ACHN (cell line): ENCODE measurements at places on chromosomes 4 and X.

- no peak for DNase-seq
These were observed 15.7 kb upstream of the PLCXD1 start for GRCh38 chrX:265502-265901.

GRCh38 chr4:181259081-181259709 is 984.0 kb upstream of the TENM3 start:
- no peak for DNase-seq

DNA sequence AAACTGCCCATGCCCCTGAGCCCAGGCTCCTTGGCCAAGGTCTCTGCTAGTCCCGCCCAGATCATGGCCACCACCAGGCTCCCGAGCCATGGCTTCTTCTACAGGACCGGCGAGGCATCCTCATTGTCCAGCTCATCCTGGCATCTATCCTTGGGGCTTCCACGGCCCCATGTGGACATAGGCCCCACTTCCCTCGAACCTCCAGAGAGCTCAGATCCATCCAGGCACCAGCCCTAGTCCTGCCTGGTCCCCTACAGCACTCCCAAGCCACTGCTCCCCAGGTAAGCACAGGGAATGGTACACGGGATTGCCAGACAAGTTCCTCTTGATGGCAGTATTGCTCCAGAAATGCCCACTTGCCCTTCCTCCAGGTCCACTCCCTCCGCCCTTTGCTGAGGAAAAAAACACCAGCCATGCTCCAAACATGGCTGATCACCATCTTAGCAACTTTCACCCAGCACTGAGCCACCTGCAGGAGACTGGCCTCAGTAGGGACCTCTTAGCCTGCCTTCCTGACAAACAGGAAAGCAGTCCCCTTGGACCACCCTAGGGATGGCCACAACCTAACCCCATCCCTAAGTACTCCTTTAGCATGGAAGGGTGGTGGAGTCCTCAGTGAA is 272.1 kb upstream of the AGTR2 start:
- DNase-seq: peak; percentile 8

DNA sequence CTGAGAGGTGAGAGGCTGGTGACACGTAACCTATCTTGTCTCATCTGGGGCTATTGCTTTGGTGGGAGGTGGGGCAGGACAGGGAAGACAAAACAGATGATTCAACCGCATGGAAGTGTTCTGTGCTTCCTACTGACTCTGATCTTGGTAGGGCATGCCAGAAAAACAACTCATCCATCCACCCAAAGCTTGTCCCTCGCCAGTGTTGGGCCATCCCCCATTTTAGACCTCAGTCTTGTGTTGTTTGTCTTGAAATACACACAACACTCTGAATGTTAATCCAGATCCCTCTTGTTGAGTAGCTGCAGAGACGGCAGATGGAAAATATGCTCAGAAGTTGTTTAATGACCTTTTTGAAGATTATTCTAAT is 377 bp downstream of the CHRNA9 start:
- no peak for DNase-seq

DNA sequence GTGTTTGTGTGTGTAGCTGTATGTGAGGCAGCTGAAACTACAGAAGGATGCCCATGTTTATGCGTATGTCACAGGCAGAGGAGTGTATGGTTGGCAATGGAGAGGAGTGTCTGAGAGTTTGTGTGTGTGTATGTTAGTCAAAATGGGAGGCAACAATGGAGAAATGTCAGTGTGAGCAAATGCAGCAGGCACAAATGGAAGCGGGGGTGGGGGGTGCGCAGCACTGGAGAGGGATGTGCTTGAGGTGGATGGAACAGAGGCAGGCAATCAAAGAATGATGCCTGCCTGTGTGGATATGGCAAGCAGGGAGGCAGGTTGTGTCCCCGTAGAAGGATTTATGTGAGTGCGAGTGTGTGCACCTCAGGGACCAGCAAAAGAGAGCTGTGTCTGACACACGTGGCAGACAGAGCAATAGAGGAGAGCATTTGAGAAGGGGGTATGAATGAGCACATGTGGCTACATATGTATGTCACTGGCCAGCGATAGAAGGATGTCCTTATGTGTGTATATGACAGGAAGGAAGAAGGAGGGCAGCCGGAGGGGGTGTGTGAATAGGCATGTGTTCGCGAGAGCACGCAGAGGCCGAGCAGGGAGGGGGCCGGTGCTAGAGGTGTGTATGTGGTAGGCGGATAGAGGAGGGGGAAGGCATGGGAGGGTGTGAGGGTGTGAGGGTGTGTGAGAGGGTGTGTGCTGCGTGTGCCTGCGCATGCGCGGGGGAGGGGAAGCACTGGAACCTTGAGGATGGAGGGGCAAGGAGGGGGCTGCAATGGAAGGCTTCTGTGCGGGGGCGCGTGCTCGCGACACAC is 1.1 kb downstream of the PJA1 start:
- no peak for DNase-seq

GRCh38 chr4:173420801-173421200 is 21.9 kb upstream of the SCRG1 start:
- no peak for DNase-seq

- DNase-seq: no peak
These were observed 22.6 kb downstream of the IRF2 start for GRCh38 chr4:184451726-184452125.

GRCh38 chr4:103099691-103100392 is at the start of gene BDH2:
TSS of gene BDH2 (minus strand) at chr4:103099834. CDS start at chr4:103096254, 3,580 bp downstream.
- peak; percentile 90 for DNase-seq

- DNase-seq: no peak
These were observed 137.1 kb downstream of the NDST3 start for GRCh38 chr4:118171381-118171780.

GRCh38 chrX:17960891-17961290 is 99.8 kb upstream of the RAI2 start:
- DNase-seq: no peak

- no peak for DNase-seq
These were observed 515.0 kb downstream of the CFAP47 start for GRCh38 chrX:36434522-36434921.

DNA sequence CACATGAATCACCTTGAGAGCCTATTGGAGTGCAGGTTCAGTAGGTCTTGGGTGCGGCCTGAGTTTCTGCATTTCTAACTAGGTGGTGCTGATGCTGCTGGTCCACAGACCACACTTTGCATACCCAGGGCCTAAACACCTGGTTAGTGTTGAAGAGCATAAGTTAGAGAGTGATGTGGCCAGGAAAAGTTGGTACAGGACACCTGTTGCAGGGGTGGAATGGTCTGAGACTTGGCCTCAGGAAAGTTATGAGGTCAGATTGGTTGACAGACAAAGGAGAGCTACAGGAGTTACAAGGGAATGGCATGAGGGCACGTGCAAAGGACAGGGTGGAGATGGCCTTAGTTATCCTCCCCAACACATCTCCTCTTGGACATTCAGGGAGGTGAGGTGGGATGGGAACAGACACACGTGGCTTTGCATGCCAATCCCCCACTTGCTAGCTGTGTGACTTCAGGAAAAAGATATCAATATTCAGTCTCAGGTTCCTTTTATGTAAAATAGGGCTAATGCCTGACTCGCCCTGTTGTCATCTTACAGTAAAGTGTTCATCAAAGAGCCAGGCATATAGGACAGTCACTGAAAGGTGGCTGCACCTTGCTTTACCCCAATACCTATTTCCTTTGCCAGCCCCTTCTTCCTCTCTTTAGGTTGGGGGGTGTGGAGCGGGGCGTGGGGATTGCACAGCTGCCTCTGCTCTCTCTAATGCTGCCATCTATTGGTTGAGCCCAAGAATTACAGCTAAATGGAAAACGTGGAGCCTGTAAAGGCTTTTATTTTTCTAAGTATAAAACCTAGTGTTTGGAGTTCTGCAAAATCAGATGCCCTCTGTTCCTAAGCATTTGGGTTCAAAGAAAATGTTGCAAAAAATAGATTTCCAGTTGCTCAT is 47.5 kb downstream of the ATG4A start:
- no peak for DNase-seq

GRCh38 chr4:115279330-115279729 is 165.9 kb upstream of the NDST4 start:
- DNase-seq: peak; percentile 58

- no peak for DNase-seq
These were observed 63.4 kb downstream of the NUDT10 start for GRCh38 chrX:51395810-51396728.

GRCh38 chr4:25068386-25068785 is 37.6 kb upstream of the LGI2 start:
- DNase-seq: no peak

GRCh38 chrX:132615391-132616131 is 126.7 kb upstream of the MBNL3 start:
- peak; percentile 21 for DNase-seq

GRCh38 chrX:53547668-53548067 is 113.5 kb upstream of the HSD17B10 start:
- no peak for DNase-seq

GRCh38 chr4:56723201-56723605 is 42.1 kb upstream of the HOPX start:
- DNase-seq: no peak

DNA sequence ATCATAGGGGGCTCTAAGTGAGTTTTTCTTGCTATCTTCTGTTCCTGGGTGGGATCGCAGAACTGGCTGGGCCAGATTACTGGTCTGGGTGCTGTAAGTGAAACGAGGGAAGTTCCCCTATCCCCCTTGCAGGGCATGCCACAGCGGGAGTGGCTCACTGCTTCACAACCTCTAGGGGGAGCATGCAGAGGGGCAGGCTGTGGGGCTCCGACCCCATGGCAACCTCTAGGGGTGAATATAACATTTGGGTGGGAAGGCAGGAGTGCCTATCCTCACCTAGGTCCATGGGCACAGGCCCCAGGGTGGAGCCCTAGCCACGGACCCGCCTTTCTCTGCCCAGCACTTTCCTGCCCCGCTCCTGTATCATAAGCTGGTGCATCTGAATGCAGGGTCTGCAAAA is 1.7 kb upstream of the RRAGB start:
- DNase-seq: no peak

DNA sequence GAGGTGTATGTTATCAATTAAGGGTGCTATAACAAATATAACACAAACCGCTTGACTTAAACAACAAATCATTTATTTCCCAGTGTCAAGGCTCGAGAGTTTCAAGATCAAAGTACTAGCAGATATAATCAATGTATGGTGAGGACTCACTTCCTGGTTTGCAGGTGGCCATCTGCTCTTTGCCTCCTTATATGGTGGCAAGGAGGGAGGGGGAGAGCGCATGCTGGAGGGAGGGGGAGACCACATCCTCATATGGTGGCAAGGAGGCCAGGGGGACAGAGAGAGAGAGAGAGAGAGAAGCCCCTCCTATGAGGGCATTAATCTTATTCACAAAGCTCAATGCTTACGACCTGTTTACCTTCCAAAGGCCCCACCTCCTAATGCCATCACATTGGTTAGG is 372.3 kb upstream of the SPOCK3 start:
- DNase-seq: no peak

DNA sequence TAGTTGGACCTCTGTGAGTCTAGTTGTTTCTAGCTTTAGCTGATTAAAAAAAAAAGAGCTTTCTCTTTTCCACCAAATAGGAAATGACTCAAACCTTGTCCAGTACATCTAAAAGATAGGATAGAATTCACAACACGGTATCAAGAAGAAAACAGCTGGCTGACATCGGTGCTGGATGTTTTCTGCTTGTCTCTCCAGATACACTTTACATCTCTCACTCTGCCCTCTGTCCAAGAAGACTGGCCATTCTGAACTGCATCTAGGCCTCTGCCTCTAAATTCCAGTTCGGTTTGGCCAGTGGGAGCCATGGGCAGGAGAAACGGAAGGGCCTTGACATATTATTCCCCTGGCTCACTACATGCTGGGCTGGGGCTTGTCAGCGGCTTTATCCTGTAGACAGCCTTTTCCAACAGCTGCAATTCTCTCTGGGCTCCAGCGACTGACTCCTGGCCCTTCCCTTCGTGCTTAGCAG is 57.3 kb upstream of the SHISA3 start:
- no peak for DNase-seq

DNA sequence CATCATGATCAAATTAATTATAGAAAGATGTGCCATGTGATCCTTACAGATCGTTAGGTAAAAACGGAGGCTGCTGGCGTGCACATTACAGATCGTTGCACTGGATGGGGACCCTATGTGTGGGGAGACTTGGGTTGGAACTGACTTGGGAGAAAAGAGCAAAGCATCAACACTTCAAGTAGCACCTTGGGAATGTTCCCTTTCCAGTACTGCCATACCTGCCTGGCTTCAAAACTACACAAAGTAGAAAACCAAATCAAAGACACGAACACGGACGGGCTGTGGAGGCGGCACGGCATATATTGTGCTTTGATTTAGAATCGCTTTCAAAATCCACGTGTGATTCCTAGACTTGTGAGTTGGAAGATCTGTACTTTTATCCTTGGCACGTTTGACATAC is 898 bp downstream of the CMC4 start:
- no peak for DNase-seq

- DNase-seq: no peak
These were observed 667 bp downstream of the PTTG2 start for GRCh38 chr4:37960679-37961450.

- no peak for DNase-seq
These were observed 41.5 kb downstream of the TNIP3 start for GRCh38 chr4:121122661-121123060.

DNA sequence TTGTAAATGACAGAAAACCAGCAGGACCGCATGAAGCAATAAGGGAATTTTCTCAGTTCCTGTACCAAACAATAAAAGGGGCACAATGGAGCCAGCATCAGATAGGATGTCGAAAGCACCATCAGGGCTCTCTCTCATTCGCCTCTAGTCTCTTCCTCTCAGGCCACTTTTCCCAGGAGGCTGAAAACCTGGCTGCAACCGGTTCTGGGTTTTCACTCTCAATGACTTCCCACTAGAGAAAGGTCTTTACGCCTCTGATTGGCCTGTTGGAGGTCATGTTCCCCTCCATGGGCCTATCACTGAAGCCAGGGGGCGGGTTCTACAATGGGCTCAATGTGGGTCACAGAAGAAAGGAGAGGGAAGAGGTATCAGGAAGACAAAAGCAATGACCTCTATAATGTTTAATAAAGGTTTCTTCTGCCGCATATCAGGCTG is 29.3 kb downstream of the ZNF827 start:
- DNase-seq: peak; percentile 92

GRCh38 chrX:134480061-134480460 is 20.1 kb downstream of the HPRT1 start:
- no peak for DNase-seq
